ENCODE measurements at places on chromosomes 6 and 20.
A peak's percentile ranks its signal among the peaks of the same experiment; 100 is the strongest.

DNA sequence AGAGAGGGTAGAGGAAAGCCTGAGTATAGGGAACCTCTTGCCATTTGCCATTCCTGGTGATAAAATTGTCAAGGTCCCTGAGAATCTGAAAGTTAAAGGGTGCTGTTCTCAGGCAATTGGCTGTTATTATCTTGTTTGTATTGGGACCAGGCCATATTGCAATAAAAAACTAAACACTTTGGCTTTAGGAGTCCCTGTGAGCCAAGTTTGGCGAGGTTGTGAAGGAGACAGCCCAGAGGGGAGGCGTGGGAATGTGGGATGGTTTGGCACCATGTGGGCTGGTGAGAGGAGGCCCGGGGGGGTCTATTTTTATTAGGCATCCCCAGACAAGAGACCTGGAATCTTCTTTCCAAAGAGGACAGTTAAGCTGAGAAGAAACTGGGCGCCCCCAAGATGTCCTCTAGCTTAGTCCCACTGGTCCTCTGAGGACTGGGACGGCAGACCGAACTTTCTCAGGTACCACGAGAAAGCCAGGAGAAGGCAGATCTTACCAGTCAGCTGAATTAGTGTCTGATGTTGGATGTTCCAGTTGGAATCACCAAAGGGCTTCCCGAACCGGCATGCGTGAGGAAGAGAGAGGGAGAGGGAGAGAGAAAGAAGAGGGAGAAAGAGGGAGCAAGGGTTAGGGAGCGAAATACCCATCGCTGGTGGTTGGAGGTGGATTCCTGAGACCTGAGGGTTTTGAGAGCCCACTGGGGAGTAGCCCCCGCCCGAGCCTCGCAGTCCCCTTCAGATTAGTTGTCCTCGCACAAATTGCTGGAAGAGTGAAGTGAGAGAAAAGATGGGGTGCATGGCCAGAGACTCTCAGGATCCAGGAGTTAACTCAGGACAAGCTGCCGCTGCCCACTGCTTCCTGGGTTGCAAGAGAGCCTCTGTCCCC, 24.4 kb downstream of the DYNLT1 start:
- no peak for DNase-seq

- no peak for DNase-seq
Measured at GRCh38 chr6:46400898-46401297, 90.4 kb downstream of the RCAN2 start.

GRCh38 chr6:162750776-162751175, 23.0 kb downstream of the PACRG start:
- no peak for DNase-seq

DNA sequence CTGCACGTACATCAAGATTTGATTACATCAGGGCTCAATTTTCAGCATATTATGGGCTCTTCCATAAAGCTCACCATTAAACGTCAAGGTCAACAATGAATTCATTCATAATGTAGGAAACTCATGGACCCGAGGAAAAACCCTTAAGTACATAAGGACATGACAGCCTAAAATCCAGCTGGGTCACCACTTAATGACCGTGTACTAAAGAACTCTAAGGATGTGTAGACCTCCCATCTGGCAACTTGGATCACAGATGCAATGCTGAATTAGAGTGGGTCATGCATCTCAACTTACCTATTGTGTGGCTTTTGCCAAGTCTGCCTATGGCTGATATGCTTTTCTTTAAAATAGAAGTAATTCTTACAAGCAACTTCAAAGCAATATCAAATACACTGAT, 26.7 kb upstream of the DEFB112 start:
- no peak for DNase-seq

- DNase-seq = no peak
Measured at GRCh38 chr6:20705741-20706140, 171.5 kb downstream of the CDKAL1 start.

GRCh38 chr20:20411402-20411801, 43.5 kb downstream of the INSM1 start:
- no peak for DNase-seq

- no peak for DNase-seq
Measured at GRCh38 chr6:121090492-121090891, 243.8 kb downstream of the TBC1D32 start.

GRCh38 chr20:40631119-40631631, 57.9 kb downstream of the MAFB start:
- DNase-seq = no peak

- no peak for DNase-seq
Measured at GRCh38 chr20:16350465-16350864, 222.8 kb downstream of the KIF16B start.

- DNase-seq = no peak
Measured at GRCh38 chr6:165268987-165269386, 40.4 kb downstream of the C6orf118 start.

DNA sequence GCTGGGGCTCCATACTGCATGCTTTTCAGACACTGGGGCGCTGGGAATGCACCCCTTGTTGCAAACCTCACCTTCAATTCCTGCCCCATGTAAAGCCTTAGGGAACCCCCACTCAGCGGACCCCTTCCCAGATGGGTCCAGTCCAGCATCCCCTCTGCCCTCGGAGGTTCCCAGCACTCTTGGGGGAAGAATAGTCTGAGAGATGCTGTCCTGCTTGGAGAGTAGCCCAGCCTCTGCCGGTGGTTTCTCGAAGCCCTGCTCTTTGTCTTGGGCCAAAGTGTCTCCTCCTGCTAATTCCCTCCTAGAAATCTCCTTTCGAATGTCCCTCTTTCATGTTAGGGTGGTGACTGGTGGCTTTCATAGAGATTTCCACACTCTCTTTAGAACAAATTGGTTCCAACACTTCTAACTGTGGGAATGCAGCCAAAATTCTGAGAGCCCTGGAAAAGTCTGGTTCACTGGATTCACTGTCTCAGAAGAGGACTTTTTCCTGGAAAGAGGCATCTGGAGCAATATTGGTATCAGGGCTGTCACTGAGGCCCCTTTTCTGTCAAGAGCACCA, 24.9 kb upstream of the SULF2 start:
- DNase-seq = no peak

DNA sequence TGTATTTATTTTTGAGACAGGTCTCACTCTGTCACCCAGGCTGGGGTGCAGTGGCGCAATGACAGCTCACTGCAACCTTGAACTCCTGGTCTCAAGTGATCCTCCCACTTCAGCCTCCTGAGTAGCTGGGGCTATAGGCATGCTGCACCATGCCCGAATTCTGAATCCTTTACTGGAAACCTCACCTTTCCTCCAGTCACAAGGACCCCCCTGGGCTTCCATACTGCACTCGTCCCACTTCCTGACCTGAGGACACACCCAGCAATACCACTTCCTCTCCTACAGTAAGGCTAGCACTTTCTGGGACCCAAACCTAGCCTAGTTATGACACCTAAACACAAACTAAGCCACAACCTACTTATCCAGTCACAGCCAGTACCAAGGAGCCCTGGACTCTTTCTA, 68.2 kb downstream of the FAM217A start:
- DNase-seq = peak; percentile 56

DNA sequence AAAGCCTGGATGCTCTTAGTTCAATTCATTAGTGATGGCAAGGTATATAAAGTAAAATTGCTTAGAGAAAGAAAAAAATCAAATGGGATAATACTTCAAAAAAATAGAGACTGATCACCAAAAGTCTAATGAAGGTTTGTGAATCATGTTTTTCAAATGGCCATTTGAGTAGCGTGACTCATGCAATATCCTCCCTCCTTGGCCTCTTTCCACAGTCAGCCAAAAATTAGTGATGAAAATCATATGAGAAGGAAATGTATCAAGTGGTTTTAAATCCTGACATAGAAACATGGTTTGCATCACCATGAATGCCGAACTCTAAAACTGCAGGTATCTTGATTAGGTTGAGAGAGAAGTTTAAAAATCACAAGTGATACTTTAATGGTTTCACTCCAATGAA, 1.2 kb upstream of the COL19A1 start:
- no peak for DNase-seq

- DNase-seq = peak; percentile 63
Measured at GRCh38 chr6:52399511-52400312, 20.4 kb upstream of the EFHC1 start.

DNA sequence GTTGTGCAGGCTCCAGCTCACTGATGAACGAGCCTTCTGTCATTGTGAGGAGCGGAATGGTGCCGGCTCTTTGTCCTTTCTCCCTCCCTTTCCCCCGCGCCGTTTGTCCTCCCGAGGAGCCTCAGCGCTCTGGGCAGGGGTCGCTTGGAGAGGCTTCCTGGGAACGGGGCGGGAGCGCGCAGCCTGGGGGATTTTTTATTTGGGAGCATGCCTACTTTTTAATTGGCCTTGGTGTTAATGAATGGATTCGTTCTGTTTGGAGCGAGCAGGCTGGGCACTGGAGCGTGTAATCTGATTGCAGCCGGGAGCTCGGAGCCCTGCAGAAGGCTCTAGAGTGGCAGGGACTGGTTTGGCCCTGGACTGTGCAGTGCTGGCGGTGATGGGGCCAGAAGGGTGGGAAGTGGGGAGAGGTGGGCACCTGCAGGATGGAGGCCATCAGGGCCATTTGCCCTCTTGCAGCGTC, 118.8 kb downstream of the CDH4 start:
- no peak for DNase-seq

- DNase-seq = no peak
Measured at GRCh38 chr6:154611847-154612246, 101.4 kb upstream of the CNKSR3 start.

- no peak for DNase-seq
Measured at GRCh38 chr6:107956586-107957307, 1.3 kb downstream of the SEC63 start.

GRCh38 chr20:49979030-49979832, 3.5 kb upstream of the SNAI1 start:
- peak; percentile 72 for DNase-seq

DNA sequence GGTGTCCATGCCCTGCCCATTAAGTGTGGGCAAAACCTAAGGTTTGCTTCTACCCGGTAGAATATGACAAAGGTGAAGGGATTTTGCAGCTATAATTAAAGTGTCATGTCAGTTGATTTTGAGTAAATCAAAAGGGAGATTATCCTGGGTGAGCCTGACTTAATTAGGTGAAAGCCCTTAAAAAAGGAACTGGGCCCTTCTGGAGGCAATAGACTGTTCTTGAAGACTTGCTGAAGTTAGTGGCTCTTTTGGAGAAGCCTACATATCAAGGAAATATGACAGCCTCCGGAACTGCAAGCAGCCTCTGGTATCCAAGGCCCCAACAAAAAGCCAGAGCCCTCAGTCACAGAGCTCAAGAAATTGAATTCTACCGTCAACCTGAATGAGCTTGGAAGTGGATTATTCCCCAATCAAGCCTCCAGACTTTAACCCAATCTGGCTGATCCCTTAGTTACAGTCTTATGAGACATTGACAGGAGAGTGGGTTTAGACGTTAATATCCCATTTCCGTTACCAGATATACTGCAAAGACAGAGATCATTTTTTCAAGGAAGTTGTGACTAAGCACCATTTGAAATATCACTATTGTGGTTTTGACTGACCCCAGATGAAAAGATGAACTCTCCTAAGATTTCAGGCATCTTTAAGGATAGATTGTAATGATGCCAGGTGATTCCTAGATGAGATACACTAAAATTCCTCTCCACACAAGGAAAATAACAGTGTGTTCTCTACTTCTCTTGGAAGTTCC, 303.4 kb downstream of the PLCB1 start:
- DNase-seq = no peak

DNA sequence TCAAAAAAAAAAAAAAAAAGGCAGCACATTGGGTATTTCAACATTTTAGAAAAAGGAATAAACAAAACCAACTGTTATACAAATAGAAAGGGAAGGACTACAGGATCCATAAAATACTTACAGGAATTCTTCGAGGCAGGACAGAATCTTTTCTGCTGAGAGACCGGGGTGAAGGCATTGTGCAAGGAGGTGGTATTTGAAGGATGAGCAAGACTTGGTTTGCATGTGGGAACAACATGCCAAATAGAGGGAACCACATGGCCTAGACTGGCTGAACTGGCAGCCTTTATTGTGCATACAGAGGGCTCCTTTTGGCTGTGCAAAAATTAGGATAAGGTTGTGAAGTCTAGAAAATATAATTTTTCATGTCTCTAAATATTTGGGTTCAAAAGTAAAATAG, 62.9 kb downstream of the SCAND1 start:
- no peak for DNase-seq

GRCh38 chr6:140784573-140784972, 1348.2 kb upstream of the GJE1 start:
- DNase-seq = no peak

DNA sequence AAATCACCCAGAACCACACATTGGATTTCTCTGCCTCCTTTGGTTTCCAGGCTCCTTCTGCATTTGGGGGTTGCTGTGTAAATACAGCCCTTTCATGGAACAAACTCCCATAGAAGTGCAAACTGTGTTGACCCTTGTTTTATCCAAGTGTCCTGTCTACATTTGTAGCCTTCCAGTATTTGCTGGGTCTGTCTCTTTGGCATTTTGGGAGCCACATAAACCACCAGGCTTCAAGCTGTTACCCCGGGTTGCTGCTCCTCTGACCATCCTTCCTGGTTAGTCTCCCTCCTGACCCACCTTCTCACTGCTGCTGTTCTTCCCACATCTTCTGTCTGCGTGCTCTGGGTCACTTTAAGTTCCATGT, 7.6 kb upstream of the MTHFD1L start:
- no peak for DNase-seq

GRCh38 chr6:132364306-132365074, 36.8 kb downstream of the MOXD1 start:
- DNase-seq = no peak

GRCh38 chr6:129597023-129597713, 112.8 kb downstream of the ARHGAP18 start:
- DNase-seq = no peak

DNA sequence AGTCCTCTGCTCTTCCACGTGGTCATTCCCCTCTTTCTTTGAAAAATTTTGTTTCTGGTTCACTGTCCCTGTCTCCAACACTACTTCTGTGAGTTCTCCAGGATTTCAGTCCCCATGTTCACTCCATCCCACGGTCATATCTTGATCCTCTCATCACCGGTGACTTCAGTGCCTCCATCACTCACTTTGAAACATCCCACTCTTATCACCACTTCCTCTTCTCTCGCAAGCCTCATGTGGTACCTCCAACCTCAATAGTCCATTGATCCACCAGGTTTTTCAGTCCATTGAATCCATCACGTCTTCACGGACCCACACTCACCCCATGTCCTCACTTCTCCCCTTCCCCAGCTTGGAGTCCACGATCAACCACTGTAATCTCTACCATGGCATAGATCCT, 64.8 kb downstream of the CARMIL1 start:
- no peak for DNase-seq

DNA sequence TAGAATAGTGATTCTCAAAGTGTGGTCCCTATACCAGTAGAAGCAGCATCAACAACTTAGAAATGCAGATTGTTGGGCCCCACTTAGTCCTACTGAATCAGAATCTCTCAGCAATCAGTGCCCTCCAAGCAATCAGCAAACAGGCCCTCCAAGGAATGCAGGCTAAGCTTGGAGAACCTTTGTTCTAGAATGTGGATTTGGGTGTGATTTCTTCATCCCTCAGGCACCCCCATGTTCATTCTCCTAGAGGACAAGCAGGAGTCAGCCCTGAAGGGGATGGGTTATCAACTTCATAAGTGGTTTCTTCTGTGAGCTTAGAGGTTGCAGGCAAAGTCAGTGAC, 40.5 kb upstream of the TAF8 start:
- DNase-seq = no peak
